ENCODE measurements at places on chromosomes 11 and 22.
A peak's percentile ranks its signal among the peaks of the same experiment; 100 is the strongest.

- DNase-seq, result no peak
These were observed 64.8 kb upstream of the NUP160 start for GRCh38 chr11:47912843-47913437.

DNA sequence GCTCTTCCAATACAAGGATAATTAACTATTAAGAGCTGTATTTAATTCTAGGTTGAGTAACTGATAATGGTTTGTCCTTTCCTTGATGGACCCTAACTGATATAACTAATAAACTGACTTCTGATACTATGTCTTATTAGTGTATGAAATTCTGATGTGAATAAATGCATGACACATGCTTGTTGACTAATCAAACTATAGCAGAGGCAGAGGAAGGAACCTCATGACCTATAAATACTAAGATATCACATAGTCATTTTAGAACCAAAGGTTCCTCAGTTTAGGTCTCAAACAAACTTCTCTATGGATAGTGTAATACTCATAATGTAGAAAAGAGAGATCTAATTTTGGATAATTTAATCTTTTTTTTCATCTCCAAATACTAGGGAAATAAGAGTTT is 4.8 kb upstream of the HBD start:
- DNase-seq, result no peak

DNA sequence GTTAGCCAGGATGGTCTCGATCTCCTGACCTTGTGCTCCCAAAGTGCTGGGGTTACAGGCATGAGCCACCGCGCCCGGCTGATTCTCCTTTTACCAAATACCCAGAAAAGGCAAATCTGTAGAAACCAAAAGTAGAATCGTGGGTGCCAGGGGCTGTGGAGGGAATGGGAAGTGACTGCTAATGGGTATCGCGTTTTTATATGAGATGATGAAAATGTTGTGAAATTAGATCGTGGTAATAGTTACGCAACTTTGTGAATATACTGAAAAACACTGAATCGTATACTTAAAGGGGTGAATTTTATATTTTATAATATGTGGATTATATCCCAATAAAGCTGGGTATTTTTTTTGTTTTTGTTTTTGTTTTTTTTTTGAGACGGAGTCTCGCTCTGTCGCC is 48.2 kb upstream of the CREB3L1 start:
- DNase-seq, result no peak

GRCh38 chr11:124278261-124278660 is 22.1 kb downstream of the OR8G5 start:
- peak; percentile 53 for DNase-seq

DNA sequence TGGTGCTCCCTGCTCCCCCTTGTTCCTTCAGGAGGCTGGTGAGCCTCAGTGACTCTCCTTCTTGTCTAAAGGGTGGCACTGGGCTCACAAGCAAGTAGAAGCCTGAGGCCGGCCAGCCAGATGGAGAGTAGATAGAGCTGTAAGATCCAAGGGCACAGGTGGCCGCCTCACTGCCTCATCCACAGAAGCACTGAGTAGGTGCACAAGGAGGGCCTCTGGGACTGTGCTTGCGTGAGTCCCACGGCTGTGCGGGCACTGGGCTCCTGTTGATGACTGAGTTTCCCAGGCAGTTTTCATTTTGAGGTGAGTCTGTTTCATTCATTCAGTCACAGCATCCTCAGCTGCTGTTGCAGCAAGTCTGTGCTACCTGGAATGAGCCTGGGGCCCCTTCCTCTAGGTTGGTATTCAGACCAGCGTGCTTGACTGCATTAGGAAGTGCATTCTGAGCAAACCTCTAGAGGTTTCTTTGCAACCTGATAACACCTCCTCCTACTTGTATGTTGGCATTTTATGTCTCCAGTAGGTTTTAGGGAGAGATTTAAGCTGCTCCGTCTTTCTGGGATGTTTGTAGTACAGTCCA is 184.0 kb downstream of the TBC1D22A start:
- DNase-seq, result no peak

DNA sequence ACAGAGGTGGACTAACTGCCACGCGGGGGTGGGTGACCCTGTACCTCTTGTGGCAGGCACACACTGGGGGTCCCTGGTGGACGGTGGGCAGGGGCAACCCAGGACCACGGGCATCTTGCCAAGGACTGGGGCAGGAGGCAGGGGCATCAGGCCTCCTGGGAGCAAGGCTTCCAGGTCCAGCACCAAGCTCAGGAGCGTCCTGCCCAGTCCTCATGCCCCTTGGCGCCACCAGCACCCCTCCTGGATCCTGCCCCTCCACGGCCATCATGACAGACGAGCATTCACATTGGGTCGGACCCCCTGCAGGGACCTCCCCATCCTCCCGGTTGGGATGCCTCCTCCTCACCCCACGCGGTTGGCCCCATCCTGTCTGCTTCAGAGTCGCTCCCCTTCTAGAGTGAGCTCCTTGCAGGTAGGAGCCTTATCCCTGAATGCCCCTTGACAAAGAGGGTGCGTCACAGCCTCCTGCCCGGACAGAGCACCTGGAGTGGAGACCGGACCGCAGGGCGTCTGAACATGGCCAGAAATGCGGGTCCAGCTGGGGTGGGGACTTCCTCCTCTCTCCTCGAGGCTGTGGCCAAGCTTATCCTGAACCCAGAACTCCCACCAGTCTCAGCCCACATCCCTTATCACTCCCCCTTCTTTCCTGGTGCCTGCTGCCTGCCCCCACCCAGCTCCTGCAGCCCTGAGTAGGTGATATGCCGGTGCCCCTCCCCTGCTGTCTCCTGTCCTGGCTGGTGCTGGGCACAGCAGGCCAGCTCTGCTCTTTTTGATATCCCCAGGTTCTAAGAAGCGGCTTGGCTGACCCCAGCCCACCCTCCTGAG is 40.3 kb downstream of the IGF2 start:
- no peak for DNase-seq

DNA sequence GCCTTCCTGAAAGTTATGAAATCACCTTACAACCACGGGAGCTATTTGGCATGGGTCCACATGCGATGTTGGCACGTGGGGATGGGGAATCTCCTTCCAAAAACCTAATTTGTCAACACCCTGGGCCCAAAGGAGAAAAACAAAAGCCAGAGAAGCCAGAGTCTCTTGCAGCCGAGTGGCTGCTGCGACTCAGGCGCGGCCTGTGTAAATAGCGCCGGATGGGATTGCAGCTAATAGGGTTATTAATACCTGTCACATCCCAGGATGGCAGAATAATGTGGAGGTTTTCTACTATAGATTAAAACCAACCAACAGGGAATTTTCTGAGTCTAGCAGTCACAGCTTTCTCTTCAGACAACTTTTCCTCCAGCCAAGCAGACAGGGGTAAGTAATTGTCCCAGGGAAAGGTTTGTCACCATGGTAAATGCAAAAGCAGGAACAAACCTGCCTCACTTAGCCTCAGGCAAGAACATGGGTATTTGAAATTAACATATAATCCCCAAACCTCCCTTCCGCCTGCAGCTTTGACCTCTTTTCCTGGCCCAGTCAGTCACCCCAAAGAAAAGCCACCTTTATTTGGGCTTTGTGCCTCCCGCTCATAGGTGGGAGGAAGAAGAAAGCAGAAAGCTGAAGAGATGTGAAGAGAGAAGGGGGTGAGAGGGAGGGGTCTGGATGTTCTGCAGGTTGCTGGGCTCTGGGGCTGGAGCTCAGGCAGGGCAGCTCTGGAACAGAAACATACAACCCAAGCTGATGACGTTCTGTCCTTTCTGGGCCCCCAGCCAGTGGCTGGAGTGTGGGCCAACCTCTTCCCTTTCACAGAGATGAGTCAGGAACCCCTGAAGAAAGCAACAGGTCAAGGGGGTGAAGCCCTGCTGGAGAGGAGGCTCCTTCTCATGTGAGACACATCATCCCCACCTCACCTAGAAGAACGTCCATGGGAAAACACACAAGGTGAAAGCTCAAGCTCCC is 376.5 kb downstream of the NXPE2 start:
- no peak for DNase-seq

GRCh38 chr11:130388607-130389205 is 39.7 kb downstream of the ADAMTS8 start:
- no peak for DNase-seq

DNA sequence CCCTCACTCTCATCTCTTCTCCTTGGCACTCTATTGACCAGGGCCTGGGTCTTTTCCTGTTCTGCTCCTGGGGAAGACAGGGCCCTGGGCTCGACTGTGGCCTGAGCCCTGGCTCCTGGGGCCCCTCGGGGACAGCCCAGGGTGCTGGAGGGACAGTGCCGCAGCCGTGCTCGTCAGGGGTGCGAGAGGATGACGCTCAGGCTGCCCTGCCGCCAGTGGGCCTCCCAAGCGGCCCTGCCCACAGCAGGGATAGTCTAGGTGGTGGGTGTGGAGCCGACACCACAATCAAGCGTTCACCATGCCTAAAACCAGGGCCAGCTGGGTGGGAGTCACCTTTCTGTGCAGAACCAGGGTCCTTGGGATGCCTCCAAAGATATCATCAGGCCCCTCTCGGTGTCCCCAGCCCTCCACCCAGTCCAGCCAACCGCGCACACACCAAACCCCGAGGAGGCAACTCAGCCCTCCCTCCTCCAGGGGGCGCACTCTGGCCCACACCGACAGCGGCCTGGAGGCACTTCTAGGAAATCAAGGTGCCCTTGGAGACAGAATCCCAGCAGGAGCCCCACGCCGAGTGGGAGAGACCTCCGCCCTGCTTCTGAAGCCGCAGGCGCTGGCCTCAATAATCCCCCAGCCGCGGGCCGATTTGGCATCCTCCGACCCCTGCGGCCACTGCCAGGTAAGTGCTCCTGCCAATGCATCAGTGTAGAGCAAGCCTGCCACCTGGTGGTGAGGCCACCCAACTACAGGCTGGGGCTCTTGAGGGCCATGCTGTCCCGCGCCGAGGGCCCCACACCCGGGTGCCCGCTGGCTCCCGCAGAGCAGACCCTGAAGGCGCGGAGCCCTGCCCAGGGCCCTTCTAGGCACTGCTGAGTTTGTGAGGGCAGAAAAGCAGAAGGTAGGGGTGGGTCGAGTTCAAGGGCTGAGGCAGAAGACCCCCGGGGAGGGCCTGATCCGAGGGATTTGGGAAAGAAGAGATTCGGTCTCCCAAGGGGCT is 496.4 kb downstream of the BUD13 start:
- peak; percentile 5 for DNase-seq

DNA sequence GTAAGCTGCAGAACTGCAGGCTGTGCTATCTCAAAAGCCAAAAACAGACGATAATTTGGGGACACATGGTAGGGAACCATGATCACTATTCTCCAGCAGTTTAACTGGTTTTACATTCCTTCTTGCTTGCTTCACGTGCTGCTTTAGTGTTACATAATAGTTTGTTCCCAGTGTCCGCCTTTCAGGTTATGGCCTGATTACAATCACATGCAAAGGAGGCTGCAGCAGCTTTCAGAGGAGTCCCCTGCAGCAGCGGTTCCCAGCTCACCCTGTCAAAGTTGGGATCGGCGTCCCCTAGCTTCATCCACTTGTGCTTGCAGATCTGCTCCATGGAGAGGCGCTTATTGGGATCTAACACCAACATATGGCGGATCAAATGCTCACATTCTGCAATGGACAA is 39.2 kb upstream of the APOA1 start:
- no peak for DNase-seq

GRCh38 chr22:31538815-31539214 is 42.5 kb downstream of the SFI1 start:
- DNase-seq, result no peak

- no peak for DNase-seq
These were observed 267.9 kb upstream of the SESN3 start for GRCh38 chr11:95498722-95499425.

DNA sequence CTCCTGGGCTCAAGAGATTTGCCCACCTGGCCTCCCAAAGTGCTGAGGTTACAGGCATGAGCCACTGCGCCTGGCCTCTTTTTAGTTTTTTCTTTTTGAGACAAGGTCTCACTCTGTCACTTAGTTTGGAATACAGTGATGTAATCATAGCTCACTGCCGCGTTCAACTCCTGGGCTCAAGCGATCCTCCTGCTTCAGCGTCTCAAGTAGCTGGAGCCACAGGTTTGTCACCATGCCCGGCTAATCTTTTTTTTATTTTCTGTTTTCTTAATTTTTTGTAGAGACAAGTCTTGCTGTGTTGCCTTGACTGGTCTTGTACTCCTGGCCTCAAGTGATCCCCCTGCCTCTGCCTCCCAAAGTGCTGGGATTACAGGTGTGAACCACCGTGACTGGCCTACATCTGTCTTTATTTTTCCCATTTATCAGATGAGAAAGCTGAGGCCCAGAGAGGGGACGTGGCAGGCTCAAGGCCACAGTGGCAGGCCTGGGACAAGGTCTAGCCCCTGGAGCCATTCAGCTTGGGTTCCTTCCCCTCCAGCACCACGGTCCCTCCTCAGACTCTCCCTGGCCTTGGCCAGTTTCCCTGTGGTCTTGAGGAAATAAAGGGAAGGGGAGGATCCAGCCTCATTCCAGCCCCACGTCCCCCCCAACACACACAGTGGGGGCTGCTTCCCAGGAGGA is 2.8 kb upstream of the KDELR3 start:
- no peak for DNase-seq

GRCh38 chr22:38413085-38414008 is 41.7 kb downstream of the KCNJ4 start:
- no peak for DNase-seq

GRCh38 chr11:116169776-116170175 is 603.0 kb downstream of the BUD13 start:
- no peak for DNase-seq

DNA sequence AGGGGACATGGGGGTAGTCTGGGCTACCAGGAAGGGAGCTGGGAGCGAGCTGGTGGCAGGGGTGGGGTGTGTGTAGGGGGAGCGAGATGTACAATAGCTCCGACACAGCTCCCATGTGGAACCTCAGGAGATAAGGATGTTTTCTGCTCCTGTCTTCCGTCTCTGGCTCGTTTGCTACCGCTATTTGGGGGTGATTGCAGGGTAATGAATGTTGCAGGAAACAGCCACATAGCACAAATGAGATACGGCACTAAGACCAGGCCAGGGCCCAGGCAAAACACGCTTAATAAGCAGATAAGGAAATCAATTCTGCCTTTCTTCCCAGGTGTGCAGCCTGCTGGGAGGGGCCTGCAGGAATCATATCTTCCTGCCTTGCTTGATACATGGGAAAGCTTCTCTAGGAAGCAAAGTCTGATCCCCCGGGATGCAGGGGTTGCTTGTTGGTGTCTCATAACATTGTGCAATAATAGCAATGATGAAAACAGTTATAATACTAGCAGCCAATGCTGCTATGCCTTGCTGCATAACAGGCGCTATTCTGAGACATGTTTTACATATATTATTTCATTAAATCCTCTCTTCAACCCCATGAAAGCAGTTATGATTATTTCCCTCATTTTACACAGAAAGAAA is 158.7 kb downstream of the ST3GAL4 start:
- no peak for DNase-seq

DNA sequence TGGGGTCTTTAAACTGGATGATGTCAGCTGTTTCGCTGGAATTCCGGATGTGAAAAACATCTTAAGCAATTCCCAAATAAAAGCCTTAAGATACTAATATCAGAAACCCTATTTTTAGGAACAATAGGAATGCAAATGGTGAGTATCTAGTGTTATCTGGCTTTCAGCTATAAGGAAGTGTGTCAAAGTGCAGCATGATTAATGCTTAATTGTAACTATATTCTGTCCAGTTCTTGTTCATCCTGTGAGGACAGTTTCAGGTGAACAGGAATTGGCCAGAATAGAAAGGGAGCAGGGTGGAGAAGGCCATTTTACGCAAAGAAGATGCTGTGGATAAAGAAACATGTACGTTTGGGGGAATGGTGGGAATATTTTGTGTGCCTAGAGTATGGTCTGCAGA is 108.2 kb downstream of the RASSF10 start:
- no peak for DNase-seq
